WTC11 (cell line): ENCODE measurements at places on chromosomes 2 and 18. TPM values are rescaled to one million over a fixed set of nuclear protein-coding genes. Genes with fewer than 3 reads are reported as not detected.

- DNase-seq, result no peak
Observed at GRCh38 chr2:216959433-216959832, 99.6 kb upstream of the TNP1 start.

- no peak for DNase-seq
Observed at GRCh38 chr2:202450785-202451184, 74.7 kb downstream of the BMPR2 start.

GNLY gene
- total RNA-seq, result 0.44 TPM in 1 of 3 replicates, not detected in the others

- no peak for DNase-seq
Observed at GRCh38 chr18:52045946-52046675, 293.9 kb upstream of the DCC start.

STPG4 gene
- total RNA-seq, result not detected in 3 replicates
